Activated CD4-positive, alpha-beta T cell treated with anti-CD3 and anti-CD28 coated beads, Interleukin-2, amount 10 ng/mL, durations not matched to agents 24 days and 14 days (primary cell): ENCODE measurements at places on chromosomes 5 and 9. TPM values are rescaled to one million over a fixed set of nuclear protein-coding genes. Genes with fewer than 3 reads are reported as not detected.

The LHX2 gene
- total RNA-seq: not detected in 2 replicates

The PCDH12 gene
- 1.8 and 2.2 TPM in 2 replicates for total RNA-seq

The PLEKHG4B gene
- not detected in 2 replicates for total RNA-seq

The EHMT1 gene
- total RNA-seq: 93.6 and 99.4 TPM in 2 replicates

The PCDHGA9 gene
- total RNA-seq: 0.33 and 0.44 TPM in 2 replicates

The SPINK1 gene
- total RNA-seq: not detected in 2 replicates

The EQTN gene
- not detected in 2 replicates for total RNA-seq

The ZFP2 gene
- 0.33 TPM in 1 of 2 replicates, not detected in the other for total RNA-seq

The OTULINL gene
- total RNA-seq: 9.4 and 11.4 TPM in 2 replicates

The FAM153A gene
- total RNA-seq: 12.8 and 13.1 TPM in 2 replicates

The SPATA9 gene
- total RNA-seq: not detected in 2 replicates

The PROB1 gene
- 8.4 and 9.2 TPM in 2 replicates for total RNA-seq

The TGFBI gene
- total RNA-seq: not detected in 2 replicates

The PCDHGA7 gene
- 0.05 and 0.23 TPM in 2 replicates for total RNA-seq

The HSD17B3 gene
- not detected in 2 replicates for total RNA-seq

The PCA3 gene
- not detected in 2 replicates for total RNA-seq

The IFNA2 gene
- not detected in 2 replicates for total RNA-seq

The S100Z gene
- 1.4 and 1.5 TPM in 2 replicates for total RNA-seq

The CEL gene
- total RNA-seq: 1.8 and 2.0 TPM in 2 replicates

The KIF4B gene
- total RNA-seq: 0.07 TPM in 1 of 2 replicates, not detected in the other

The NPR3 gene
- total RNA-seq: 0.07 TPM in 1 of 2 replicates, not detected in the other

The SMIM33 gene
- total RNA-seq: 0.37 and 0.38 TPM in 2 replicates

The IL9 gene
- total RNA-seq: 0.75 TPM in 1 of 2 replicates, not detected in the other

The DND1 gene
- total RNA-seq: 2.8 and 3.8 TPM in 2 replicates

The SLC4A9 gene
- total RNA-seq: not detected in 2 replicates

The CPLANE1 gene
- 7.6 and 7.8 TPM in 2 replicates for total RNA-seq

The NIPSNAP3A gene
- total RNA-seq: 9.4 and 10.8 TPM in 2 replicates

The INSYN2B gene
- not detected in 2 replicates for total RNA-seq

The TEX48 gene
- total RNA-seq: 0.52 and 0.56 TPM in 2 replicates

The SVEP1 gene
- not detected in 2 replicates for total RNA-seq

The ARHGAP26 gene
- total RNA-seq: 12.7 and 15.3 TPM in 2 replicates

The LCN12 gene
- 1.3 and 2.3 TPM in 2 replicates for total RNA-seq

The DNM1 gene
- 0.95 and 1.5 TPM in 2 replicates for total RNA-seq

The GLRA1 gene
- not detected in 2 replicates for total RNA-seq

The CYFIP2 gene
- 180 and 193 TPM in 2 replicates for total RNA-seq

The LRRC19 gene
- not detected in 2 replicates for total RNA-seq

The GFPT2 gene
- total RNA-seq: 0.42 TPM in 1 of 2 replicates, not detected in the other

The WWC1 gene
- 1.1 and 2.4 TPM in 2 replicates for total RNA-seq

The QRFP gene
- not detected in 2 replicates for total RNA-seq
